CD4-positive, alpha-beta T cell treated with Interleukin-4 for 1 hour (primary cell): ENCODE measurements at places on chromosomes 1 and 21.

DNA sequence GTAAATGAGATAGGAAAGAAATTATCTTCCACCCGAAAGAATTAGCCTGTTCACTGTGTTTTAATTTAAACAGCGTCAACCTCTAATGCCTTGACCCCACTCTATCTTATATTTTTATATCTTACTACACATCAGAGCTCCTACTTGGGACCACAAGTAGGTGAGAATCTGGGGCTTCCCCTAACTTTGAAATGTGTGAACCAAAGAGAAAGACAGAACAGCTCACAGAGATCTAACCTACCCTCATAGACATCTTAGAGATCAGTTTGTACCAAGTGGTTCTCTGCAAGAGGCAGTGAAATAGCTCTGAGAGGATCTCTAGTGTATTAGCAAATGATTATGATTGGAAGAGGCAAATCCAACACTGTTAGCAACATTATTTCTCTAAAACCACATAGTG is 31.0 kb upstream of the IFI16 start:
- DNase-seq = no peak

GRCh38 chr21:33695813-33696212 is 53.5 kb downstream of the ITSN1 start:
- no peak for DNase-seq

GRCh38 chr1:168706391-168706992 is 22.5 kb downstream of the DPT start:
- no peak for DNase-seq

DNA sequence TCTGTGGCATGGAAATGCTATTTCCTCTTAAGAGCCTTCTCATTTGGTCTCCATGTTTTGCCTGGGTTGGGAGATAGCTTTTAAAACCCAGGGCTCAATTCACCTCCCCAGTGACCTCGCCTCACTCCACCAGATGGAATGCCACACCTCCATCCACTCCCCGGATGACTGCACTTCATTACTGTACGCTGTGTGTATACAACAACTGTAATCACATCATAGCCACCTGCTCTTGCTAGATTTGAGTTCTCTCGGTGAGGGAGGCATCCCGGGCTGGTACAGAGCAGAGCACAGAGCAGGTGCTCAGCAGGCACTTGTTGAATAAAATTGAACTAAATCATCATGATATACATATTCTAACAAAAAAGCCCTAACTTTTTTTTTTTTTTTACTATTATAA is 26.0 kb downstream of the SDE2 start:
- DNase-seq = no peak
